ENCODE measurements at places on chromosomes 7 and 10.

DNA sequence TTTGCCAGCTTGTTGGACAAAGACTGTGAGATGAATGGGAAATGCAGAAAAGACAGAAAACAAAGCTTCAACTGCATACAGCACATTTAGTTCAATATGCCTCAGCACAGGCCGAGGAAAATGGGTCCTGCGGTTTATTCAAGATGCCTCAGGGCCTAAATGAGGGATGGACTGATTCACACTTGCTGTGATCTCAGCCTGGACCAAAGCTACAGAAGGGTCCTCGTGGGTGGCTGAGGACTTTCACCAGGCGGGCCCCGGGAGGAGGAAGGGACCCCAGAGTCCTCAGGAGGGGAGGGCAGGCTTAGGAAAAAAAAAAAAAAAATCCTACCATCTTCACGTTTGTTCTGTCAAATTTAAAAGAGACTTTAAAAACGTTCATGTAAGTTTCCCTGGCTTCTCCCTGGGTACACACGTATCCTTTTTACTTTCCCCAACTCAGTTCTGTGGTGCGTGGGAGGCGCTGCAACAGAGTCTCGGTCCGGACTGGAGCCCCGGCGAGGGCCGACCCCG lies 624 bp upstream of the ZNF783 start:
- no peak for DNase-seq

- no peak for DNase-seq
Measured at GRCh38 chr10:33099748-33100147, 141.7 kb upstream of the ITGB1 start.

GRCh38 chr7:48964074-48964473 lies 39.7 kb downstream of the CDC14C start:
- DNase-seq, result no peak

- DNase-seq, result no peak
Measured at GRCh38 chr7:46209611-46210388, 288.7 kb upstream of the IGFBP3 start.

DNA sequence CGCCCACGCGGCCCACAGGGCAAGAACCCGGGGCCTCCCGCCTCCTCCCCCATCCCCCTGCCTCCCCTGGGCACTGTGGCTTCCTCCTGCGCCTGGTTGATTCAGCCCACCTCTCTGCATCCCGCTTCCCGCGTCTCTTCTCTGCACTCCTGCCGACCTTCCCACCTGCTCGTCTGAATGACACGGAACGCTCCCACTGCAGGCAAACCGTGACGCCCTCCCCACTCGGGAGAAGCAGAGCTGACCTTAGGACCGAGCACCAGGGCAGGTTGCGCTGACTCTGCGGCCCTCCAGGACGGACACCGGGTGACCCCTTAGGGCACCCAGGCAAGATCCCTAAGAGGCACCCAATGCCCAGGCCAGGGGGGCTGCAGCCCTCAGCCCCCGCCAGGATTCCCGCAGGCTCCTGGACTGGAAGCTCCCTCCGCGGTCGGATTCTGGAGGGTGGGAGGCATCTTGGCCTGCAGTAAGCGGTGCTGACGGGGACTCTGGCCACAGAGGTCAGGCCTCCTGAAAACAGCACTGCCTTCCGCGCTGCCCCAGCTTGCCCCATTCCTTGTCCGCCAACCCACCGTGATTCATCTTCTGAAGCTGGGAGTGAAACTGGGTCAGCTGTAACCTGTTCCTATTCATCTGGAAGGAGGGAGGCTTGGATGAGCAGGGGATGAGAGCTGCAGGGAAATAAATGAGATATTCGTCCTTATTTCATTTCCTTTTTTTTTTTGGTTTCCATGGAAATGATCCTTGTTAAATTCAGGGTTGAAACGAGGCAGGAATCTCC lies 990 bp downstream of the CALML3 start:
- no peak for DNase-seq

GRCh38 chr7:7573701-7574100 lies 7.0 kb downstream of the MIOS start:
- no peak for DNase-seq

GRCh38 chr10:76444034-76444800 lies 1012.8 kb downstream of the LRMDA start:
- DNase-seq, result no peak

- DNase-seq, result no peak
Measured at GRCh38 chr7:46626691-46627310, 705.7 kb upstream of the IGFBP3 start.

DNA sequence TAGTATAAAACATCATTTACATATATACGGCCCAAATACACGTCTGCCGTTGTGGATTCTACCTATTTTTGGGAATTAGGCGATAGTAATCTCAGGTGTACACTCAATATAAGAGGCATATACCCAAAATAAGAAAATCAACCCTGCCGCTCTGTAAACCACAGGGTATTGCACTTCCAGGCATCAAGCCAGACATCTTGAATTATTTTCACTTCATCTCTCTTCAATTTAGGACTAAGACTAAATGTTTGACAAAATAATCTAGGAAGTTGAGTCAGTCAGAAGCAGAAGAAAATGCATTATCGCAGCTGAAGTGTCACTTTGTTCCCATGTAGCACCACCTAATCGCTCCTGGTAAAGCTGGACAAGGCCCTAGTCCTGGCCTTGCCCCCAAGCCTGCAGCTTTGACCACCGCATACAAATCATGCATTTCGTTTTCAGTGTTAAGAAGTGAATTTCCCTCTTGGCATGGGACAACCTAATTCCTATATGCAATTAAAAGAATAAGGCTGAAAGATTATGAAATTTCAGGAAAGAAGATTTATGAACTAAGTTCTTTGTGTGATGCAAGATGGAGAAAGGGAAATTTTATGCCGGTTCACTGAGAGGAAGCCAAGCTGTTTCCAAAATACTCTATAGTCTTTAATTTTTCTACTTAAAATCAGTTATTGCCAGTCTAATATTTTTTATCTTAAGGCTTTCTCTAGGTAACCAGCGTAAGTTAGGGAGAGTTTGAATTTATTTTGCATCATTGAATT lies 26.0 kb downstream of the CABCOCO1 start:
- DNase-seq, result no peak

GRCh38 chr7:157673573-157673972 lies 336.8 kb downstream of the DNAJB6 start:
- DNase-seq, result no peak

- no peak for DNase-seq
Measured at GRCh38 chr10:80613466-80614170, 75.9 kb downstream of the SH2D4B start.
